Mucosa of descending colon (tissue), 3 donors: ENCODE measurements at places on chromosomes 12 and 14. TPM values are rescaled to one million over a fixed set of nuclear protein-coding genes. Genes with fewer than 3 reads are reported as not detected.

- DNase-seq: no peak
Observed at GRCh38 chr12:78964521-78964920, 99.9 kb downstream of the SYT1 start.

DNA sequence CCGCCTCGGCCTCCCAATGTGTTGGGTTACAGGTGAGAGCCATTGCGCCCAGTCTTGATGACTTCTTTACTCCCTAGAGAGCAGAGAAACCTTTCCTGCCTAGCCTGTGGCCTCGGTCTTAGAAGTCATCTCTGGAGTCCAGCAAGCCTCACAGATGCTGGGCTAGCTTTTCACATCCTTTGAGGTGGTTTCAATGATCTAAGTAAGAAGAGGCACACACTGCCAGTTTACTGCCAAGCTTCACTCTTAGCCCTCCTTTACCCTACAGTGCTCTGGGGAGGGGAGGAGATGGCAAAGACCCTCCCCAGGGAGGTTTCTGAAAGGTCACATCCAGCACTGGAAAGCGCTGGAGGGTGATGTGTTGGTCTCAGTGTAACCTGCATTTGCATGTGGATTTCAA is 304.8 kb downstream of the PCNX1 start:
- no peak for DNase-seq

GRCh38 chr14:104151026-104151381 is 12.6 kb downstream of the KIF26A start:
- DNase-seq: no peak

DNA sequence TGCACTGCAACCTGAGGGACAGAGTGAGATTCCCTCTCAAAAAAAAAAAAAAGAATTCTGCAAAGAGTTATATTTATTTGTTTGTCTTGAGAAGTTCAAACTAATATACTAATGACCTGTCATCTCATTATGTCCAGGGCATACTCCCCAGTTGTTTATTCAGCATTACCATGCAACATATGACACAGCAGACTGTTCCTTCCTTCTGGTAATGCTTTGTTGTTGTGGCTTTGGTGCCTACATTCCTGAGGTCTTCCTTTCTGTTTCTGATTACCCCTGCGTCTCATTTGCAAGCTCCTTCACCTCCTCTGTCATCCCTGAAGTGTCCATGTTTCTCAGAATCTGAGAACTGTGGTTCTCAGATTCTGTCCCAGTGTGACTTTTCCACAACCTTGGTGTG is 55.3 kb downstream of the DERA start:
- DNase-seq: no peak

The G2E3 gene
- 14.9 TPM for total RNA-seq

The A2M gene
- total RNA-seq: 83.5 TPM
